ENCODE measurements at places on chromosomes 7 and 10.

DNA sequence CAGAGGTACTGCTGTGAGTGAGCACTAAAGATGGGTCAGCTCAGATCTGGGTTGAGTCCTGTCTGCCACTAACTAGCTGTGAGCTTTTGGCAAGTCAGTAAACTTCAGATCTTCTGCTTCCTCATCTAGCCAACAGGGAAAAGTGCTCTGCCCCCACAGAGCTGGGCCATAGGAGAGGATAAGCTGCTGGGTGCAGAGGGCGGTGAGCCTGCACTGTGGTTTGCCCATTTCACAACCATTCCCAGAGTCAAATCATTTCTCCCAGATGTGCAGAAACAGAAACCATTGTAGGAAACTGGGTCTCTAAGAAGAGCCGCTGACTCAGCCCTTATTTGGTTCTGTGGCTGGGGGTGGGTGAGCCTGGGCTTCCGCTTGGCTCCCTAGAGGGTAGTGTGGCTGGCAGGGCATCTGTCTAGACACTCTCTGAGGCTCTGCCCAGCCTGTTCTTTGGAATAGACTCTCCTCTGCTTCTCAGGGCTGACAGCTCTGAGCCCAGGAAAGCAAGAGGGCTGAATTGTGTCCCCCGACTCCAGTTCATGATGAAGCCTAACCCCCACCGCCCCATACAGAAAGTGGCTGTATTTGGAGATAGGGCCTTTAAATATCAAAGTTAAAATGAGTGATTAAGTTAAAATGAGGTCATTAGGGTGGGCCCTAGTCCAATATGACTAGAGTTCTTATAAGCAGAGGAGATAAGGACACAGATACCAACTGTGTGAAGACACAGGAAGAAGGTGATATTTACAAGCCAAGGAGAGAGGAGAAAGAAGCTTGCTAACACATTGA lies 29.5 kb upstream of the ARHGAP22 start:
- peak; percentile 69 for DNase-seq

GRCh38 chr7:21108182-21108581 lies 319.7 kb upstream of the SP4 start:
- no peak for DNase-seq

DNA sequence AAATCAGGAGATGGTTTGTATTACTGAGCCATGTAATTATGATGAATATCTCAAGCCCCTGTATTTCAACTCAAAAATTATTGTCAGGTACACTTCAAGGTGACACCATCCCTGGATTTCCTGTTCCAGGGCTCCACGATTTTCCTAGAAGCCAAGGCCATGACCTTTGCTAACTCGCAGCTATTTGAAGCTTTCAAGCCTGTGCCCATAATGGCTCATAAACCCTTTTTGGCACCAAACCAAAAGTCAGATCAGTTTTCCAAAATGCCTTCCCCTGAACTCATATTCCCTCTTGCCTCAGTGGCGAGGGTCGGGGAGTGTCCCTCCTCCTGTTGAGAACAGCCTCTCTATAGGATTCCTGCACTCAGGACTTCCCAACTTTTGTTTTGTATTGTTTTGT lies 70.8 kb downstream of the HIP1 start:
- no peak for DNase-seq

- DNase-seq: no peak
Observed at GRCh38 chr10:11012421-11013295, 5.0 kb upstream of the CELF2 start.

GRCh38 chr7:80885757-80886156 lies 33.1 kb downstream of the SEMA3C start:
- DNase-seq: no peak

DNA sequence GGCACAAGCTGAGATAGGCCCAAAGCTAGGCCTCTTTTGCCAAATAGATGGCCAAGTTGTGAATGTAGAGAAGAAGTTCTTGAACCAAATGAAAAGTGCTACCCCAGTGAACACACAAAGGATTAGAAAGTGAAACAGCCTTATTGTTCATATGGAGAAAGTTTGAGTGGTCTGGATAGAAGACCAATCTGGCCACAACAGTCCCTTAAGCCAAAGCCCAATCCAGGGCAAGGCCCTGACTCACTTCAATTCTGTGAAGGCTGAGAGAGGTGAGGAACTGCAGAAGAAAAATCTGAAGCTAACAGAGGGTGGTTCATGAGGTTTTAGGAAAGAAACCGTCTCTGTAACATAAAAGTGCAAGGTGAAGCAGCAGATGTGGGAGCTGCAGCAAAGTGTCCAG lies 18.7 kb upstream of the ATP6V0A4 start:
- DNase-seq: no peak

- no peak for DNase-seq
Observed at GRCh38 chr10:6511347-6511746, 68.7 kb downstream of the PRKCQ start.
